Activated naive CD4-positive, alpha-beta T cell treated with anti-CD3 and anti-CD28 coated beads, Interleukin-2, amount 50 U/mL, for 72 hours (primary cell): ENCODE measurements at places on chromosomes 2 and 18. TPM values are rescaled to one million over a fixed set of nuclear protein-coding genes. Genes with fewer than 3 reads are reported as not detected.

DES gene
- total RNA-seq, result not detected

SIX3 gene
- total RNA-seq, result not detected

PRLH gene
- not detected for total RNA-seq

SERPINB5 gene
- not detected for total RNA-seq

MTX2 gene
- 28.2 TPM for total RNA-seq

CKAP2L gene
- 22.5 TPM for total RNA-seq

ITPRIPL1 gene
- 28.2 TPM for total RNA-seq

XIRP2 gene
- not detected for total RNA-seq

IL18RAP gene
- total RNA-seq, result 9.3 TPM

ANKRD30B gene
- not detected for total RNA-seq

DNA sequence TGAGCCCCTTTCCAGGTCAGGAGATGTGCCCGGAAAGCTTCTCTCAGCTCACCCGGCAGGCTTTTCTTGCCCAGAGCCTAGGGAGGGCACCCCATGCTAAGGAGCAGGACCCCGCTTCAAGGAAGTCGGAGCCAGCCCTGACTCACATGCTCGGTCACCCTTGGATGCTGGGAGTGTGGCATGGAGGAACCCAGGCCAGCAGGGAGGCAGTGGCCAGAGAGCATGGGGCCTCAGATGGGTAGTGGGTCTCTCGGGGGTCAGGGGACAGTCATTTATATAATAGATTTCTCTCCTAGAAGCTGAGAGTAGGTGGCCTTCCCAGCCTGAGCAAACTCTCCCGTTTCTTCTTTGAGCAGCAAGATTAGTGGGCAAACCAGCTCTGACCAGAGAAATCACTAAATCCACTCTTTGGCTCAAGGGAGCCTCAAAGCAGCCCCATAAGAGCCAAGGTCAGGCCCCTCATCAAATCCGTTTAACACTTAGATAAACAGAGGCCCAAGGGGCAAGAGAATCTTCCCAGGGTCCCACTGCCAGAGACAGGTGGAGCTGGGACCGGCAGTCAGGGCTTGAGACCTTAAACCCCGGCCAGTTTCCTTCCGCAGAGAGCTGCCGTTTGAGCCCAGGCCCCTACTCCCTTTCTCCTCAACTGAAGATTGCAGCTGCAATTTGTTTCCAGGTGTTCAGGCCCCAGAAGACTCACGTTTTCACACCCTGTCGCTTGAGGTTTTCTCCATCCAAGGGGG lies 113.1 kb downstream of the CYP26B1 start:
- DNase-seq, result no peak

DNA sequence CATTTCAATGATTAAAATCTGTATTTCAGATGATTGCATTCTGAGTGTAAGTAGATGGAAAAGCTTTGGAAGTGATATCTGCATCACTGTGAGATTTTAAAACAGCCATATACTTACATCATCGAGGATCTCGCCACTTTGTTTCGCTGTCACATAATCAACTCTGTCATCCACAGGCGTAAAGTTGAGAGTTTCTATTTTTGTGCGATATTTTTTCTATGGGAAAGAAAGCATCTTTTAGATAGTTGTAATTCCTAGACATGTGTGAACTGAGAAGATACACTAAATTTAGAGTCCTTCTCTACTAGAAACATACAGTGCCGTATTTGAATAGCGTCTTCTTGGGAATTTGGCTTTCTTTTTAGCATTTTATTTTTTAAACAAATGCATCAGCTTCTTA lies 158.8 kb downstream of the RIF1 start:
- DNase-seq, result no peak

GRCh38 chr2:2799151-2799697 lies 468.1 kb upstream of the MYT1L start:
- DNase-seq, result no peak

DNA sequence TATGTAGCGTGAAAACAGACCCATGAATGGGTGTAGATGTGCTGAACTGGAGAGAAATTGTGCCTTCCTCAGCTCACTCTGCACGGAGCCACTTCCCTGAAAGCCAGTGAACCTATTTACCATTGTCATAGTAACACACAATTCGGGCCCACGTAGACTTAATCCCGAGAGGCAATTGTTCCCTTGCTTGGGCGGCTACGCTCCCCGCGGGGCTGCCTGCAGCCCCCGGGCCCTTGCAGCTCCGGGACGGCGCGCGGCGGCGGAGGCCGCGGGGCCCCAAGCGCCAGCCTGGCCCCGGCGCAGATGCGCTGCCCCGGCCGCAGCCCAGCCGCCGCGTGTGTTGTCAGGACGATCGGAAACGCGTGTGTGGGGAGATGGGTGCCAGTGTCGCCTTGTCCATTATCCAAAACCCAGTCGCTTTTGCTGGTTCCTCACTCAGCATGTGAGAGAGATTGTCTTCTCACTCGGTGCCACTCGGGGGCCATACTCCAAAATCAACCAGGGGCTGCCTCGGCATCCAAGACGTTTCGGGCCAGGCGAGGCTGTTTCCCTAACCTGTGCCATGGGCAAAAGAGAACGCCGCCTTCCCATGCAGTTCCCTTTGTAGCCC lies 17.9 kb upstream of the LRRTM1 start:
- DNase-seq, result no peak

GRCh38 chr2:70596293-70596692 lies 42.7 kb upstream of the TGFA start:
- no peak for DNase-seq

DNA sequence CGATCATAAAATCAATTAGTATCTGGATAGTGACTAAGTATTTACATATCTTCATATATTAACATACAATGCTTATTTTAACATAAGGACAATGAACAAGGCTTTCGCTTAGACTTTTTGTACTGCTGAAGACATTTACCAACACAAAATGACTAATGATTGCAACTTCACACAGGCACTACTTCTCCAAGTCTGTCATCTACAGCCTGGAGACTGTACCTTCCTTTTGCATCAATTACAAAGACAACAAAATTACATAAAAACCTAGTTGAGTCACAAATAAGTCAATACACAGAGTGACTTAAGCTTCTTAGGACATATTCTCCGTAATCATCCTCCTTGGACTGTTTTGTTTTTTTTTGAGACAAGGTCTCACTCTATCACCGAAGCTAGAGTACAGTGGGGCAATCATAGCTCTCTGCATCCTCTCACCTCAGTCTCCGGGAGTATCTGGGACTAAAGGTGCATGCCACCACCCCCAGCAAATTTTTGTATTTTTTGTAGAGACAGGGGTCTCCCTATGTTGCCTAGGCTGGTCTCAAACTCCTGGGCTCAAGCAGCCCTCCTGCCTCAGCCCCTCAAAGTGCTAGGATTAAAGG lies 15.9 kb downstream of the PUM2 start:
- DNase-seq, result no peak

GRCh38 chr2:63569740-63570139 lies 18.5 kb downstream of the WDPCP start:
- DNase-seq, result no peak

- no peak for DNase-seq
Observed at GRCh38 chr18:47842836-47843235, 87.6 kb downstream of the SMAD2 start.

DNA sequence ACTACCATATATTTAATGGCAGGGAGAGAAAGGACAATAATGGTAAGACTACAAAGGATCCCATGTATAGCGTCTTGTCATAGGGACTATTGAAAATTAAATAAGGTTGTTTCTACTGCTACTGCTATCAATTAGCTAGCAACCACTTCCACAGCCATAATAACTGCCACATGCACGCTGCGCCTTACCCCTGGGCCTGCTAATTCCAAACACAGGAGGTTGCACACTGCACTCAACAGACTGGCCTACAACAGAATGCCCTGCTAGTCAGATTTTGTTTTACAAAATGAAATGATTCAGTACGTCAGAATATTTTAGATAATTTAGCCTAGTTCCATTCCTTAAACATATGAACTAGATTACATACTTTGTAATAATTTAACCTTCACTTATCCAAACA lies 121.0 kb upstream of the SMAD7 start:
- DNase-seq, result no peak

GRCh38 chr2:99611786-99612185 lies 122.0 kb upstream of the REV1 start:
- DNase-seq, result no peak

DNA sequence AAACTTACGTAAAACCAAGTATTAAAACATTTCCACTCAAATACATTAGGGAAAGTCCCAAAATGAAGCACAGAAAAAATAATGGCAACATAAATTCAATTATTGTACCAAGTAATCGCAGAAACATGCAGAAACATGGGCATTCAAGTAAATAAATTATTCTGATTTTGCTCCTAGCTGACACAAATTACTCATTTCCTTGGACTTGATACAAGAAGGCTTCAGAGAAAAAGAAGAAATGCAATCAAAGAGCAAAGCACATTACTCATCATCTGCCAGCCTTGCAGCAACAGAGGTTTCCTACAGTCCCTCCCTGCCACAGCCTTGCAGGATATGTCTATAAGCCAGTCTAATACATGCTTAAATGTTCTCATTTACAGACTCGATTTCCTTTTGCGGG lies 439.8 kb upstream of the LYPD1 start:
- DNase-seq, result no peak

DNA sequence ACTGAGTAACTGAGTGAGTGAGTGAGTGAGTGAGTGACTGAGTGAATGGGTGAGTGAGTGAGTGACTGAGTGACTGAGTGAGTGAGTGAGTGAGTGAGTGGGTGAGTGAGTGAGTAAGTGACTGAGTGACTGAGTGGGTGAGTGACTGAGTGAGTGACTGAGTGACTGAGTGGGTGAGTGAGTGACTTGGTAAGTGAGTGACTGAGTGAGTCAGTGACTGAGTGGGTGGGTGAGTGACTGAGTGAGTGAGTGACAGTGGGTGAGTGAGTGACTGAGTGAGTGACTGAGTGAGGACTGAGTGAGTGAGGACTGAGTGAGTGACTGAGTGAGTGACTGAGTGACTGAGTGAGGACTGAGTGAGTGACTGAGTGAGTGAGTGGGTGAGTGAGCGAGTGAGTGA lies 13.9 kb downstream of the MAL start:
- DNase-seq, result no peak

DNA sequence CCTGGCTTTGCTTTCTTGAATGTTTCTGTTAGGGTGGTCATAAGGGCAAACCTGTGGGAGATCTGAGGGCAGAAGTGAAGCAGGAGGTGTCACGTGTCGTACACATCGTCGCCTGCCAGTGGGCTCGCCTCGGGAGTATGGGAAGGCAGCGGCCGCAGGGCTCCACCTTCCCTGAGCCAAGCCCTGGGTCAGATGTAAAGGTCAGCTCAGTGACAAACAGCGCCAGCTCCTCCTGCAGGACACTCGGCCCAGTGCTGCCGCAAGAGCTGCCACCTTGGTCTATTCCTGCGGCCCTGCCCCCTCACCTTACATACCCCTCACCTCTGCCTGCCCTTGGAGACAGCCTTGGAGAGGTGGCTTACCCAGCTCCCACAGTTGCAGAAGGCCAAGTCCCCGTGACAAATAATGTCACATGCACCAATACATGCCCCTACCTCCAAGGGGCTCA lies 64.2 kb downstream of the PSMG2 start:
- DNase-seq, result no peak

DNA sequence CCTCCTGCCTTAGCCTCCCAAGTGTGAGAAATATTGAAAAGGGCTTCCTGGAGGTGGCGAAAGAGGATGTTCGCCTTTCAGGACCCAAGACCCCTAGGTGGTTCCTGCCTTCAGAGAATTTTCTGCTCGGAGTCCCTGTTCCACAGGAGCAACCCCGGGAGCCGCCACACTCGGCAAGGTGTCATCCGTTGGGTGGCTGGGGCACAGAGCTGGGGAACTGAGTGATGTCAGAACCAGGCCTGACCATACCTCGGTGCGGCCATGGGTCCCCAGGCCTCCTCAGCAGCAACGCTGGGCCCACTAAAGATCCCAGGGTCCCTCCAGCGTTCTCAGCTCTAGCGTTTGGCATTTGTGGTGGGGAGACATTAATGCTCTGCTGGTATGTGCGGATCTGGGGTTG lies 23.7 kb upstream of the TAF1B start:
- no peak for DNase-seq

DNA sequence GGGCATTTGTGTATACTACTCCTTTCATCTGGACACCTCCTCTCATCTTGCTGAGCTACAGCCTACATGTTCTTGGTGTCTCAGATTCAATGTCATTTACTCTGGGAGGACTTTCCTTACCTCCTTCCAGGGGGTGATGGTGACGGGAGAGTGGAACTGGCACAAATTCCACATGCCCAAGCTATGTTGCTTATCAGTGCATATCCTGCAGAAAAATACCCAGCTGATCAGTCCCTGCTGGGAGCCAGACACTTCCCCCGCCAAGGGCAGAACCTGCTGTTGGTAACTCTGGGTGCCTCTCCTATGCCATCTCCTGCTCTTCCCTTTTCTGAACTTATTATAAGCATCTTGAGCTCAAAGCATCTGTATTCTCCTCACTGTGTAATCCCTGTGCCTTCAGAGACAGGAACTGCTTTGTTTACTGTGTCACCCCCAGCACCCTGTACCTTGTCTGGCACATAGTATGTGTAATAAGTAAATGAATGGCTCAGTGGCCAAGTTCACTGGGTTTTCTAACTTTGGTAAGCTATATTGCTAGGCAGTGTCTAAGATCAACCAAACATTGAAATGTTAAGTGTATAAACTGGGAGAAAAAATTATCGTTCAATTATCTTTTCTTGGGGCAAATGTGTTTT lies 87.7 kb upstream of the LPIN2 start:
- DNase-seq, result no peak

DNA sequence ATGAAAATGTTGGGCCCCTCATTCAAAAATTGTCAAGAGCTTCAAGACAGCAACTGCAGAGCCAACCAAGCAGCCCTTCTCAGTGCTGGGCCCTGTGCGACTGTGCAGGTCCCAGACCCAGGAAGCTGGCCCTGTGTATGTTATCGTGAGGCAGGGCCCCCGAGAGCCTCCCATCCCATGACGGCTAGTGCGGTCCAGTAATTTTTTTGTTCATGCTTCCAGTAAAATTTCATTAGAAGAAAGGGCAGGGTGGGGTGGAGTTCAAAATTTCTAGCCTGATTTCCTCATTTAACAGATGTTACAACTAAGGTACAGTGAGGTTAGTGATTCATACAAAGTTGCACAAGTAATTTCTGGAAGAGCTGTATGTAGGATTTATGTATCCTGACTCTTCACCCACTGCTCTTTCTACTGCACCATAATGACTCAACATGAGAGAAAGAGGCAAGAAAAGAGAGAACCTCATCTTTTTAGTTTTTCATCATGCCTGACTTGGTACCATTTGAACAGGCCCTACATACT lies 105.5 kb downstream of the ZEB2 start:
- DNase-seq, result peak; percentile 9

GRCh38 chr2:70984576-70985282 lies 6.3 kb downstream of the ANKRD53 start:
- DNase-seq, result peak; percentile 91

- DNase-seq, result no peak
Observed at GRCh38 chr2:207416900-207417299, 112.9 kb upstream of the CREB1 start.

GRCh38 chr2:133262893-133263292 lies 305.4 kb downstream of the NCKAP5 start:
- DNase-seq, result no peak

DNA sequence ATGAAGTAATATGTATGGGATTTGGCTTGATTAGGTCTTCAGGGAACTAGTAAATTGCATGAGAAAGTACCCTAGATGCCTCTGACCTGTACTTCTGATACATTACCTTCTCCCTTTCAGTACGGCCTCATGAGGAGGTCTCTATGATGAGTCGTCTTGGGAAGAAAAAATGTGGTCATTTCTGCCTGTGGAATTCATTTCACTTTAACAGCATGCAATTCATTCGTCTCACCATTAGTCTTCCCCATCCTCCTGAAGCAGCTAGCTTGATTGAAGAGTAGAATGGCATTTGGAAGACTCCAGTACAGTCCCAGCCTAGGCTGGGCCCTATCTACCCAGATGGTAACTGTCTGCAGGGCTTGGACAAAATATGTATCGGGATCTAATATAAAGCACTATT lies 52.2 kb downstream of the TMX3 start:
- no peak for DNase-seq
